ENCODE measurements at places on chromosomes 5 and 9.

GRCh38 chr9:124291801-124292396 lies 34.1 kb downstream of the NEK6 start:
- no peak for DNase-seq

GRCh38 chr5:103031607-103032006 lies 88.3 kb downstream of the GIN1 start:
- no peak for DNase-seq

DNA sequence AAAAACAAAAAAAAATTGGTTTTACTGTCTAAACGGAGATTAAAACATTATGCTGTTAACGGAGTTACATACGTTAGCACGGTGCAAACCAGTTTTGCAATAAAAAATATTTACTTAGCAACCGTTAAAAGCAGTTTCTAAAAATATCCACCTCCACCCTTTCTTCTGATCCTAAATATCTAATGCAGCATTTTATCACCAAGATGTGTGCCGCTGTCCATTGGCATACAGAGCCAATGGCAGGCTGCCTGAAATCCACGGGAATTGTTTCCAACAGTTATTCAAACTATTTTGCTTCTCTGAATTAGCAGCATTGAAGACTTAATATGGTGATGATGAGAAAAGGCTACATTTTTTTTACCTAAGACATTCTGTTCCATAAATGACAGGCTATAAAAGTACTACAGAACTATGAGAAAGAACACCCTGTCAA lies 61.6 kb downstream of the CSNK1A1 start:
- DNase-seq, result no peak

GRCh38 chr9:109289186-109289585 lies 31.7 kb downstream of the EPB41L4B start:
- DNase-seq, result no peak

DNA sequence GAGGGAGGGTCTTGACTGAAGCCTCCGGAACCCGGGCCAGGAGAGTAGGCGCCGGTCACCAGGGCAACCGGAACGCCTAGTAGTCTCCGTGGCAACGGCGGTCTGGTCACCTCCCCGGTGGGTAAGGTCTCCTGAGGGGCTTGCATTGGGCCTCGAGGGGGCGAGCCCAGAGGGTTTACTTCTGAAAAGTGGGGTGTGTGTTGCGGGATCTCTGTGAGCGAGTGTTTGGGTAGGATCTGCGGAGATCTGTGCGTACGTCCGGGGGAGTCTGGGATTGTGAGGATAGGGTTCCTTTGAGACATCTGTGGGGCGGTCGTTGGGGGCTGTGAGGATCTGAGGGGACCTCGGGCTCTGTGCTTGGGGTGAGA lies at the start of gene FAM221B:
FAM221B (minus strand) TSS at position 17 of the 368 bp plus-strand sequence. CDS start 2,571 bp downstream, outside the sequence.
- no peak for DNase-seq

GRCh38 chr9:36946653-36947052 lies 87.4 kb downstream of the PAX5 start:
- no peak for DNase-seq

DNA sequence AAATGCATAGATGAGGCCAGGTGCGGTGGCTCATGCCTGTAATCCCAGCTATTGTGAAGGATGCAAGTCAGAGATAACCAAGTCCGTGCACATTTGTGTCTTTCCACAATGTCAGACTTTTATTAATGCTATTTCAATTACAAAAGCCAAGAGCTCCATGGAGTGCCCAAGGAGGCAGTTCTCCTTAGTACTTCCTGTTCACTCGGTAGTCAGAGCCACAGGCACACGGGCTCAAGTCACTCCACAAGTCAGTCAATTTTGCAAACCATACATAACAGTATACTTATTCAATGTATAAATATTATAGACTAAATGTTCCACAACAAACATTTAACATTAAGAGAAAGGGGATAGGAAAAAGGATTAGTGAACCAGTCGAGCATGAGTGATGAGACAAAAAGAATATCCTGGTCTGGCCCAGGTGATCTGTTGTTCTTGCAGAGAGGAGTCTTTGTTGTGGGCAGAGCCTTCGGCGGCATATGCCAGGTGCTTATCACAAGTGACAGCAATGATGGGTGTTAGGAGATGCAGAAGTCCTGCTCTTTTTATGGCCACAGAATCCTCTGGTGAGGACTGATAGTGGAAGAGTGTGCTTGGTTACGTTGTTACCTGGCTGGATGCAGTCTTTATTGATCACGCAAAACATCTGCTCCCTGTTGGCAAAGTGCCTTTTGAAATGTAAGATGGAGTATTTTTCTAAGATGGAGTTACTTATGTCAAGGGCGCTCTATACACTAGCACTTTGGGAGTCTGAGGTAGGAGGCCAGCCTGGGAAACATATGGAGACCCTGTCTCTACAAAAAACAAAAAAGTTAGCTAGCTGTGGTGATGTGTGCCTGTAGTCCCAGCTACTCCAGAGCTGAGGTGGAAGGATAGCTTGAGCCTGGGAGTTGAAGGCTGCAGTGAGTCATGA lies 167.0 kb upstream of the FBXL17 start:
- no peak for DNase-seq

DNA sequence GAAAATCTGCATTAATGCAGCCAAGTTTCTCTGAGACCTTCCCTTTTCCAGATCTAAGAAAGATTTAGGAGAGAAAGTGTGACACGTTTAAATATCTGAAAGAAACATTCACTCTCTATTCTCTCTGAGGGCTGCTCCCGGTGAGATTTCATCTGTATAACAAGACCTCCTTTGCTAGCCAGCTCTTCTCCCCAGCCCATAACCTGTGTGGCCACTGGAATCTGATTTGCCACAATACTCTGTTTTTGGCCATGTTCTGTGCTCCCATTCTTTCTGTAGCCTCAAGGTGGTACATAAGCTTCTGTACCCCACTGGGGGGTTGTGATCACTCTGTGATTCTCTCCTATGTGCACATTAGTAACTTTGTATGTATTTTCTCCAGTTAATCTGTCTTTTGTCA lies 291.0 kb upstream of the SEMA6A start:
- DNase-seq, result no peak

GRCh38 chr9:78601957-78602565 lies 305.1 kb downstream of the PSAT1 start:
- DNase-seq, result no peak

DNA sequence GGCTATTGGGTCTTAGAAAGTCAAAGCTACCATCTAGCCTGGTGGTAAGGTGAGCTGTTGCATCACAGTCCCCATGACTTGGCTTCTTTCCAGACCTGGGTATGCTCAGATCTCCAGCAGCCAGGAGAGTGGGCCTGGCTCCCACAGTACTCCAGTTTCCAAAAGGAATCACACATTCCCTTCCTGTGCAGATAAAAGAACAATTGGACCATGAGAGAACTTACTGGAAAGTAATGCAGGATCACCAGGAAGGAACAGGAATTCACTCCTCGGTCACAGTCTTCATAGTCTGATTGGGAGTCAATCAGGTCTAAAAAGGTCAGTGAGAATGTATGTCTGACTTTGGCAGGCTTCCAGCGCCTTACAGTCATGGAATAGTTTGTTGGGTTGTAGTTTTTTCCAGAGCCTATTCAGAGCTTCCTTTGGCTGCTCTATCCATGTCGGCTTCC lies 47.8 kb upstream of the CD180 start:
- DNase-seq, result no peak

DNA sequence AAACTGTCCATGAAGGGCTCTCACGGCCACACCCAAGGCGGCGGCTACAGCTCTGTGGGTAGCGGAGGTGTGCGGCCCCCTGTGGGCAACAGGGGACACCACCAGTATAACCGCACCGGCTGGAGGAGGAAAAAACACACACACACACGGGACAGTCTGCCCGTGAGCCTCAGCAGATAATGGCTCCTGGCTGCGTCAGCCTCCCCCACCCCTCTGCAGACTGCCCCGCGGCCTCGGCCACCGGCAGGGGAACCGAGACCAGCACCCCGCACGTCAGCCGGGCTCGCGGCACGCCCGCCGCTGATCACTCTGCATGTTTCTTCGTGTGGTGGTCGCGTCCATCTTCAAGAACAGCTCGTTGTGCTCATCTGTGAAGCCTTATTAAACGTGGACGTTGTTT lies 41.5 kb downstream of the TENT4A start:
- DNase-seq, result no peak

DNA sequence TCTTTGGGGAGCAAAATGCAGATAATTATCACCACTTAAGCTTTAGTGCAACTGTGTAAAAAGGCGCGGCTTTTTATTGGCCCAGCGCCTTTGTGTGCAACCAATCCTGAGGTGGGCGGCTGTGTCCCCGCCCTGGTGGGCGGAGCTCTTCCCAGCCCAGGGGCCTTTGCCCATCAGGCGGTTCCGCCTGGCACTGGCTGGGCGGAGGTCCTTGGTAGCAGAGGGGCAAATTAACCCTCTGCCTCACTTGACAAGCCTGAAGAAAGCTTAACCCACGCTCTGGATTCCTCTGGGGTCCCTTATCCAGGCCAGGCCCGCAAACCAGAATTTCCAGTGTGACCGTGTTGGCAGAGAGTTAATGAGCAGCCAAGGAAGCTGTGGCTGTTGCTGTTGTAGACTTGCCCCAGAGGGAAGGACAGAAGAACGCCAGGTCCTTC lies 12.8 kb upstream of the NIPAL4 start:
- no peak for DNase-seq

DNA sequence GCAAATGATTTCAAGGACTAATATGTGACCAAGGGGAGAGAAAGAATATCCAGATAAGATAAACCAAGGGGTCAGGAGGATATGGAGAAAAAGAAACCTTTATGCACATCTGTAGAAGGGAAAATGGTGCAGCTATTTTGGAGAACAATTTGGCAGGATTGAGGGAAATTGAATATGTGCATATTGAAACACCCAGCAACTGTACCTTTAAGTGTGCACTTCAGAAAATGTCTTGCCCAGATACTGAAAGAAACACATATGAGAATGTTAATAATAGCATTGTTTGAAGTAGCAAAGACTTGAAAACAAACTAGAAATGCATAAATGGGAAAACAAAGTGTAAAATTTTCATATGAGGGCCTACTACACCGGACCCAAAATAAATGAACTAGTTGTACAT lies 599.6 kb downstream of the PSAT1 start:
- DNase-seq, result no peak

- no peak for DNase-seq
These were observed 36.5 kb downstream of the KCNIP1 start for GRCh38 chr5:170540271-170540670.
